ENCODE measurements at places on chromosomes 12 and 14.
A peak's percentile ranks its signal among the peaks of the same experiment; 100 is the strongest.

GRCh38 chr14:72625689-72626088, 268.2 kb downstream of the DPF3 start:
- DNase-seq, result no peak

GRCh38 chr14:33689680-33690079, 261.2 kb downstream of the EGLN3 start:
- DNase-seq, result no peak

DNA sequence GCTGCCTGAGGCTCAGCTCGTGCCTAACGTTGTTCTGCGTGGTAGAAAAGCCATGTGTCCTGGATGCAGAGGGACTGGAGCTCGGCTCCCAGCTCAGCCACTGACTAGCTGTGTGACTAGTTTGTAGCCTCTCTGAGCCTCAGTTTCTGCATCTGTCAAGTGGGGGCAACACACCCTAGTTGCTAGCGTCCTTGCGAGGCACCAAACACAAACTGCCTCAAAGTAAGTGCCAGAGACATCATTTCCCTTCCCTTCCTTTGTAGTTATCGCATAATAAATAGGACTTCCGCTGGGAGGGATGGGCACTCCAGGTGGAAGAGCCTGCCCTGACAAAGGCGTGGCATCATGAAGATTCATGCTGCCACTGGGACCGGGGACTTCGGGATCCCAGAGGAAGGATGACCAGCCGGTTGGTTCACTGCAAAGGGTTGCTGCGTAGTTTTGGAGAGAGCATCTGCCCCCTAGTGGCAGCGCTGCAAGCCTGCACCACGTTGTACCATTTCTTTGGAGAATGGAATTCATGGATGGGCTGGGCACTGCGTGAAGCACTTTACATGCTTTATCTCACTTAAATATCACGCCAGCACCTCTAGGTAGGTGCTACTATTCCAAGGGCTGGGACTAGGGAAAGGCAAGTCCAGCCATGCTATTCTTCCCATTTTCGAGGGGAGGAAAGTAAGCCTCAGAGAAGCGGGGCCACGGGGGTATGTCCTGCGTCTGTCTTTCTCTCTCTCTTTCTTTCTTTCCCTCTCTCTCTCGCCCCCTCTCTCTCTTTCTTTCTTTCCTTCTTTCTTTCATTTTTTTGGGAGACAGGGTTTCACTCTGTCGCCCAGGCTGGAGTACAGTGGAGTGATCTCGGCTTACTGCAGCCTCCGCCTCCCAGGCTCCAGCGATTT, 4.6 kb downstream of the CCDC197 start:
- DNase-seq, result peak; percentile 96

DNA sequence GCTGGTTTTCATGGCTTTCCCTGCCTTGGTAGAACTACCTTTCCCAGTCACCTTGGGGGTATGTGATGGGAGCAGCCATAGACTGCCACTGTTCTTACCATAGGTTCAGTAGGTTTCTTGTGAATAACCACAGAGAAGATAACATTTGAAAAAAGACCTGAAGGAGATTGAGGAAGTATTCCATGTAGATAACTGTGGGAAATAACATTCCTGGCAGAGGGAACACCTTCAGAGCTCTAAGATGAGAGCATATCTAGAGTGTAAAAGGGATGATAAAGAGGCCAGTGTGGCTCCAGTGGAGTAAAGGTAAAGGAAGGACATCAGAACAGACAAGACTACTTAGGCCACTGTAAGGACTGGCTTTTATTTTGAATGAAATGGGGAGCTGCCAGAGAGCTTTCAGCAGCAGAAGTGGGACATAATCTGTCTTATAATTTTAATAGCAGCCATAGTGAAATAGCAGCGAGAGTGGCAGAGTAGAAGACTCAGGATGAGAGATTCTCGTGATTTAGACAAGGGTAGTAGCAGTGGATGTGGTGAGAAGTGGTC, 82.6 kb upstream of the KCNH3 start:
- no peak for DNase-seq

DNA sequence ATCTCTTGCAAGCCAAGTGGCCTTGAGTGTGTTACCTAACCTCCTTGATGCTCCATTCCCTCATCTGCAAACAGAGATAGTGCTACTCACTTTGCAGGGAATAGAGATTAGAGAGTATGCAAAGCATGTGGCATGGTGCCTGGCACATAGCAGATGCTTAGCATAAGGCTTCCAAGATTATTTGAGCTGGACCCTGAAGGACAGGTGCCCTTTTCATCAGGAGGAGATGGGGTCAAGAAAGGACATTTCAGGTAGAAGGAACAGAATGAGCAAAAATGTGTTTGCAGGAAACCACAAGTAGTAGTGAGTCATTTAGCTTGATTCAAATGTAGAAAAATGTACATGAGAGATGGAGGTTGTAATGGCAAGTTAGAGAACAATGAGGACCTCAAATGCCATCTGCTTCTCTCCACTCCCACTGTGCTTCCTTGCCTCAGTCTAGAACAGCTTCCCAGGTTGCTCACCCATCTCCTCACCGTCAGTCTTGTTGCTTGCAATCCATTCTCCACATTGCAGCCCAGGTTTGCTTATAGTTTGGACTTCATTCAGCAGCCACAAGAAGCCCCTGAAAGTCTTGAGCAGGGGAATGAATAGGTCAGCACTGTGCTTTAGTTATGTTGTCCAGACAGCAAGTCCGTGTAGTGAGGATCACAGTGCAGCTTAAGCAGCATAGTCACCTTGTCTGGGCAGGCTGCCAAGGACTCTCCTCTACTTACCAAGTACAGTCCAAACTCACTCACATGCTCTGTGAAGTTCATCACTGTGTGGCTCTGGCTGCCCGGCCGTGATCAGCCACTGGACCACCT, 536.3 kb upstream of the CCDC196 start:
- DNase-seq, result no peak

DNA sequence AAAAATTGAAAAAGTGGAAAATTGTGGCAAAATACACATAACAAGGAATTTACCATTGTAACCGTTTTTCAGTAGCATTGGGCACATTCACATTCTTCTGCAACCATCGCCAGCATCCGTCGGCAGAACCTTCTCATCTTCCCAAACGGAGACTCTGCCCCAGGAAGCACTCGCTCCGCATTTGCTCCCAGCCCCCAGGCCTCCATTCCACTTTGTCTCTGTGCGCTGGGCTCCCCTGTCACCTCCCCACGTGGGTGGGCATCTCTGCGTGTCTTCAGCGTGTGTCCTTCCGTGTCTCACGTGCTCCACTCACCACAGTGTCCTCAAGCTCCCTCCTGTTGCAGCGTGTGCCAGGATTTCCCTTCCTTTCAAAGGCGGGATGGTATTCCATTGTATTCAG, 9.9 kb downstream of the GPR132 start:
- DNase-seq, result peak; percentile 66

DNA sequence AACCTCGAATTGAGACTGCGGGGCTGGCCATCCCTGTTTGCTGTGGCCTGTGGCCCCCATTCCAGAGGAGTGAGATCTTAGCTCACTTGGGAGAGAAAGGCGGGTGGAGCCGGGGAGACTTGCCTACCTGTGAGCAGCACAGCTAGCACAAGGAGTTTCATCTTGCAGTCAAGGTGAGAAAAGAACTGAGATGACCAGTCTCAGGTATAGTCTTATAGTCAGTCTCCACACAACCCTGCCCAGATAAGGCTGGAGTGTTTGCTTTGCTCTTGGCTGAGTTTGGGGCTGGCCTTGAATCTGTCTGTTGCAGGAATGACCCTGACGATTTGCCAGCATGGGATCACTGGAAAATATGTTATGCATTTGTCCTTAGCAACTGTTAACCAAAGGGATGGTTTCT, at the start of gene PLA2G1B:
PLA2G1B (minus strand) TSS at position 187 of the 400 bp plus-strand sequence; CDS start at position 161, 26 bp downstream.
- no peak for DNase-seq

GRCh38 chr14:20799892-20800544, 2.6 kb downstream of the RNASE1 start:
- no peak for DNase-seq

DNA sequence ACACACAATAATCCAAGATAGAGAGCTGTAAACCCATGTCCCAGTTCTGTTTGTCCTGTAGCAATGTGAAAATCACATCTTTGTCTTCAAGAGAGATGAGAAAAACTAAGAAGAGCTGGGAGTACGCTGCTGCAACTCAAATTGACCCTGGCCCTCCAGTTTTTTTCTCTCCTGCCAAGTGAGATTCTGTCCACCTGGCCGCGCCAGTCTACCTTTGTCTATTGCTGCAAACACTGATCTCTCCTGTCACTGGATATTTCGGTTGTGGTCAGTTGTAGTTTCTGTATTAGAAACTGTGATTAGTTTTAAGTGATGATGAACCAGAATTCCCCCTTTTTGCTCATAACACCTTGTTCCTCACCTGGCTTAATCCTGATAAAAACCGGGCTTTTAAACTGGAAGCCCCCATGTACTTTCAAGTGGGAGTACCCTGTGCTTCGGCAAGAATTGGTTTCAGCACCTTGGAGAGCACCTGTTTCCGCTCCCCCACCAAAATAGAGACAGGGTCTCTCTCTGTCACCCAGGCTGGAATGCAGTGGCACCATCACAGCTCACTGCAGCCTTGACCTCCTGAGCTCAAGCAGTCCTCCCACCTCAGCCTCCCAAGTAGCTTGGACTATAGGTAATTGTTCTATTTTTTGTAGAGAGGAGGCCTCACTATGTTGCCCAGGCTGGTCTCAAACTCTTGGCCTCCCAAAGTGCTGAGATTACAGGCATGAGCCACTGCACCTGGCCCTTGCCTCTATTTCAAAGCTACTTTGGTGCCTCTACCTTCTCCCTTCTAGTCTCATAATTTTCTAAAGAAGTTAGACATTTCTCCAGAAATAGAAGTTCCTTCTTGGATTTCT, 156.8 kb downstream of the PHETA1 start:
- DNase-seq, result no peak

GRCh38 chr14:100696590-100696989, 30.1 kb upstream of the DLK1 start:
- no peak for DNase-seq

GRCh38 chr14:59349258-59349701, 115.9 kb downstream of the GPR135 start:
- no peak for DNase-seq

All from osteoblast (primary cell).